ENCODE measurements at places on chromosomes 5 and 9.

DNA sequence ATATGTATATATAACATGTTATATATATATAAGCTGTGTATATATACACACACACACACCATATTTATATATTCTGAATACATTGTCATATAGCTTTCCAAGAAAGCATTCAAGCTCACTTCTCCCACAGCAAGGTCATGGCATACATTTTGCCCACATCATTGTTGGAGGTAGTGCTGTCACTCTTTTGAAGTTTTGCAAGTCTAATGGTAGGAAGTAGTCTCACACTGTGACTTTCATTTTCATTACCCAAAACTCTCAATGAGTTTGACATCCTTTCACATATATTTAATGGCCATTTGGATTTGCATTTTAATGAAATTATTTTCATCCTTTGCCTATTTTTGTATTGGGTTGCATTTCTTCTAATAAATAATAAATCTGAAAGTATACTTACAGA is 59.8 kb upstream of the COX7C start:
- no peak overlapping the region for H3K4me3 ChIP-seq
- H3K27ac ChIP-seq, result no peak overlapping the region
- no peak for DNase-seq
- H3K27me3 ChIP-seq, result peaks cover 20% of the 10 kb centered on the region
- no peaks in the 10 kb centered on the region for H3K4me1 ChIP-seq
- no peaks in the 10 kb centered on the region for H3K36me3 ChIP-seq

DNA sequence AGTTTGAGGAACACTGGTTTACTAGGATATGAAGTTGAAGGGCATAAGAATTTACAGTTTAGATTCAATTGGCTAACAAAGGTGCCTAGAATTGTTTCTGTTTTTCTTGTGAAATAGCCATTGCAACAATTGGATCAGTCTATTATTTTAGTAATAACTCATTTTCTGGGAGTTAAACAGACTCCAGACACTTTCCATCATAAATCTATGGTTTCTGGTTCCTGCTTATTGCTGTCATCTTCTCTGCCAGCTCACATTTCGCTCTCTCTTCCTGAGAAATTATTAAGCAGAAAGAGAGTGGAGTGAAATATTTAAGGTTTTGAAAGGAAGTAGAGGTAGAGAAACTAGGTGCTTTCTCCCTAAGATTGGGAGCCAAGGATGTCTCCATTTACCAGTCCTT is 165.1 kb upstream of the PRR16 start:
- H3K4me3 ChIP-seq, result no peak overlapping the region
- no peak for DNase-seq
- no peaks in the 10 kb centered on the region for H3K27me3 ChIP-seq
- H3K36me3 ChIP-seq, result no peaks in the 10 kb centered on the region
- no peak overlapping the region for H3K27ac ChIP-seq
- H3K4me1 ChIP-seq, result no peaks in the 10 kb centered on the region

- no peaks in the 10 kb centered on the region for H3K36me3 ChIP-seq
- no peak overlapping the region for H3K27ac ChIP-seq
- no peak for DNase-seq
- H3K4me3 ChIP-seq, result no peak overlapping the region
- H3K4me1 ChIP-seq, result no peaks in the 10 kb centered on the region
Observed at GRCh38 chr5:175351126-175351525, 92.9 kb downstream of the DRD1 start.

DNA sequence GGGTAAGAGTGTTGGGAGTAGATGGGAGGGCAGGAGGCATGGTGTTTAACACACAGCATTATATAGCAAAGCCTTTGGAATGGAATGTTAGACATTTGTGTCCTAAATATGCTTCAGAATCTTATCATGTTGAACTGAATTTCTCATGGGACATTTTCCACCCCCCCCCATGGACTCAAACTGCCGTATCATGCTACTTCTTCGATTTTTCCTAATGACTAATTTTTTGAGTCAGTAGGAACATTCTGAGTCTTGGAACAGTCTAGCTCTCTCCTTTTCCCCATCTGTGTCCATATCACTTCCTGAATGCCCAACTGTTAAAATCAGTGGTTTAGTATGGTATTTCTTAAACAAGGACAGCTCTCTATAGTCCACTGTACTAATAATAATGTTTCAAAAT is 380.6 kb downstream of the TLE4 start:
- no peak overlapping the region for H3K27ac ChIP-seq
- H3K4me3 ChIP-seq, result no peak overlapping the region
- peaks cover 6% of the 10 kb centered on the region for H3K27me3 ChIP-seq

- H3K27ac ChIP-seq, result no peak overlapping the region
- no peaks in the 10 kb centered on the region for H3K4me1 ChIP-seq
- peaks cover 1% of the 10 kb centered on the region for H3K36me3 ChIP-seq
- DNase-seq, result no peak
- H3K4me3 ChIP-seq, result no peak overlapping the region
Observed at GRCh38 chr5:2890011-2890410, 138.5 kb upstream of the IRX2 start.

- no peaks in the 10 kb centered on the region for H3K27me3 ChIP-seq
- DNase-seq, result no peak
- H3K27ac ChIP-seq, result no peak overlapping the region
- H3K4me1 ChIP-seq, result no peaks in the 10 kb centered on the region
- no peak overlapping the region for H3K4me3 ChIP-seq
Observed at GRCh38 chr9:125948887-125949596, 201.9 kb downstream of the PBX3 start.

GRCh38 chr9:128232528-128233428 is 29.6 kb downstream of the DNM1 start:
- H3K27me3 ChIP-seq, result peaks cover 17% of the 10 kb centered on the region
- H3K27ac ChIP-seq, result no peak overlapping the region
- no peaks in the 10 kb centered on the region for H3K36me3 ChIP-seq
- no peaks in the 10 kb centered on the region for H3K4me1 ChIP-seq
- no peak for DNase-seq

DNA sequence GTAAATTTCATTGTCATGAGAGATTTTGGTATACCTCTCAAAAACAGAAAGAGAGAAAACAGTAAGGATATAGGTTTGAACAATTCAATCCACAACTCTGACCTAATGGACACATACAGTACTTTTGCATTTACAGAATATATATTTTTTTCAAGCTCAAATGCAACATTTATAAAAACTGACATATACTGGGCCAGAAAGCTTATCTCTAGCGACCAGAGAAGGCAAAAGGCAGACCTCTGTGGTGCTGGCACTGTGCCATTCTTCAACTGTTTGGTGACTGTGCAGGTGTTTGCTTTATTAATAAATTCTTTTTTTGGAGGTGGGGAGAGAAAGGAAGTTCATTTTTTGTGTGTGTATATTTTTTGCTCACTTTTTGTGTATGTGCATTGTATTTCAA is 6.0 kb upstream of the PLAC8L1 start:
- peaks cover 15% of the 10 kb centered on the region for H3K36me3 ChIP-seq
- no peak overlapping the region for H3K27ac ChIP-seq
- H3K27me3 ChIP-seq, result no peaks in the 10 kb centered on the region
- H3K4me3 ChIP-seq, result no peak overlapping the region

GRCh38 chr5:14229734-14230133 is 86.6 kb downstream of the TRIO start:
- no peaks in the 10 kb centered on the region for H3K36me3 ChIP-seq
- peaks cover 8% of the 10 kb centered on the region for H3K27me3 ChIP-seq
- H3K4me3 ChIP-seq, result no peak overlapping the region

- H3K4me3 ChIP-seq, result no peak overlapping the region
- H3K27ac ChIP-seq, result no peak overlapping the region
- no peaks in the 10 kb centered on the region for H3K4me1 ChIP-seq
- H3K36me3 ChIP-seq, result no peaks in the 10 kb centered on the region
- H3K27me3 ChIP-seq, result peaks cover 71% of the 10 kb centered on the region
Observed at GRCh38 chr9:131116281-131117120, 8.9 kb upstream of the NUP214 start.

DNA sequence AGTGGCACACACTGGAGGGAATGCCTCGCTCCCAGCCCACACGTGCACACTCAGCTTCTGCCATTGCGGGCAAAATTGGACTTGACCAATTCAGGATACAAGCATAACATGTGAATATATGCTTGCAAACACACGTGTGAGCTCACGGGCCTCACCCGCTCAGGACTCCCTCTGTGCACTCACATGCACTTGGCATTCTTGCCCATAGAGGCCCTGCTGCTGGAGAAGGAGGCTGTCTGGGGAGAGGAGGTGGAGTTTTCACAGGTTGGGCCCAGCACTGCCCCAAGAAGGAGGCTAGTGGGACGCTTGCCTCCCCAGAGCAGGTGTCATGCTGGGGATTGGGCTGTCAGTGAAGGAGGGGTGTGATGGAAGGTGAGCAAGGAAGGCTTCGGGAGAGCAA is 1.7 kb downstream of the MYMK start:
- H3K36me3 ChIP-seq, result no peaks in the 10 kb centered on the region
- no peak for DNase-seq
- H3K27me3 ChIP-seq, result peaks cover 40% of the 10 kb centered on the region
- H3K4me1 ChIP-seq, result no peaks in the 10 kb centered on the region
- H3K4me3 ChIP-seq, result no peak overlapping the region
- no peak overlapping the region for H3K27ac ChIP-seq

GRCh38 chr5:176995896-176996767 is 10.4 kb downstream of the UIMC1 start:
- no peaks in the 10 kb centered on the region for H3K27me3 ChIP-seq
- no peak overlapping the region for H3K4me3 ChIP-seq
- no peak for DNase-seq
- peaks cover 33% of the 10 kb centered on the region for H3K4me1 ChIP-seq

- H3K27ac ChIP-seq, result no peak overlapping the region
- peaks cover 23% of the 10 kb centered on the region for H3K27me3 ChIP-seq
Observed at GRCh38 chr5:160129841-160130240, 10.6 kb upstream of the PWWP2A start.

- H3K36me3 ChIP-seq, result no peaks in the 10 kb centered on the region
- H3K27ac ChIP-seq, result no peak overlapping the region
- H3K4me1 ChIP-seq, result no peaks in the 10 kb centered on the region
- H3K4me3 ChIP-seq, result no peak overlapping the region
- peaks cover 37% of the 10 kb centered on the region for H3K27me3 ChIP-seq
Observed at GRCh38 chr5:113632996-113633395, 119.5 kb downstream of the YTHDC2 start.

DNA sequence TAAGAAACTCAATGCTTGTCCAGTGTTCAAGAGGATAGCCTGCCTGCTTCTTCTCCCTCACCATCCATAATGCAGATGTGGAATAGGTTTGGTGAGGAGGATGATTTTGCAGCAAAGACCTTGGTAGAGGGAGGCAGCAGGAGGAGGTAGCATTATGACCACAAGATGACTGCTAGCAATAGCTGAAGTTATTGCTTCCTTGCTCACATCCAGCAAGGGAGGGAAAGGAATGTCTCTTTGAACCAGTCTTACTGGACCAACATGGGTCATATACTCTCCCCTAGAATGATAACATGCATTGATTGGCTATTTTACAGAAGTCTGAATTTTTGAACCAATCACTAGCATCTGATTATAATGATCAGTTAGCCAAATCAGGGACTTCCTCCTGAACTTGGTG is 607.6 kb downstream of the EBF1 start:
- DNase-seq, result no peak
- no peak overlapping the region for H3K27ac ChIP-seq
- no peak overlapping the region for H3K4me3 ChIP-seq
- no peaks in the 10 kb centered on the region for H3K27me3 ChIP-seq
- H3K36me3 ChIP-seq, result no peaks in the 10 kb centered on the region

DNA sequence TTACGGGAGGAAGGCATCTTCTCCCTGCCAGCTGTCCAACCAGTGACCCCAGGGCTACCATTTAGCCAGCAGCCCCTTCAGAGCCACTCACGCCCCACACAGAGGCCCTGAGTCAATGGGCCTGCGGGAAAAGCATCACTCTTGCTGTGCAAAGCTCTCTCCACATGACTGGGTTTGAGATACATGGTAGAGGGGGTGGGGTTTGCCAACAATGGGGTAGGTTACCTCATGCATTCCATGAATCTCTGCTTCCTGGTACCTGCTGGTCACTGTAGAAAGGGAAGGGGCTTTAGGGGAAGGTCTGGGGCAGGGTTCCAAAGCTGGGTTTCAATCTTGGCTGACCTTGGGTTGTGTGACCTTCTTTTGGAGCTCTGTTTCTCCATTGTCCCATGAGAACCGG is 22.9 kb upstream of the TTLL11 start:
- H3K4me3 ChIP-seq, result no peak overlapping the region
- H3K36me3 ChIP-seq, result no peaks in the 10 kb centered on the region
- no peaks in the 10 kb centered on the region for H3K4me1 ChIP-seq
- no peak overlapping the region for H3K27ac ChIP-seq
- peaks cover 34% of the 10 kb centered on the region for H3K27me3 ChIP-seq

- H3K36me3 ChIP-seq, result peaks cover 3% of the 10 kb centered on the region
- H3K27me3 ChIP-seq, result no peaks in the 10 kb centered on the region
- DNase-seq, result no peak
Observed at GRCh38 chr9:114893221-114894010, 37.0 kb downstream of the TNFSF8 start.

GRCh38 chr5:66617226-66617861 is 21.2 kb downstream of the MAST4 start:
- no peak for DNase-seq
- H3K4me3 ChIP-seq, result no peak overlapping the region
- H3K4me1 ChIP-seq, result peaks cover 2% of the 10 kb centered on the region
- H3K27ac ChIP-seq, result no peak overlapping the region
- no peaks in the 10 kb centered on the region for H3K36me3 ChIP-seq
- peaks cover 17% of the 10 kb centered on the region for H3K27me3 ChIP-seq

DNA sequence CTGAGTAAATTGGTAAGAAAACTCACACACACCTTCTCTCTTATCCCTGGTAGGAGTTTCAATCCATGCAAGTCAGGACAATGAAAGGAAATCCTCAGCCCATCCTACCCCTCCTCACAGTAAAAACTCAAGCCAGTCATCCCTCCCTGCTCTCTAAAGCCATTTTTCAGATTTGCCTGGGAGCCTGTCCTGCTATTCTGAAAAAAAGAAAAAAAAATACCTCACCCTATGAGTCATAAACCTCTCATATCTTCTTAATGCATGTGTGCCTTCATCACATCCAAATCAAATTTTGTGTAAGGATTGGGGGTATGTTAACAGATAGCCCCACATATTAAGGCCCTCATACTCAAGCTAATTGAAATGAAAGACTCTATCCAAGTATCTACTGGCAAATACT is 14.1 kb downstream of the UGT3A2 start:
- no peak overlapping the region for H3K27ac ChIP-seq
- H3K36me3 ChIP-seq, result no peaks in the 10 kb centered on the region
- DNase-seq, result no peak
- H3K4me1 ChIP-seq, result no peaks in the 10 kb centered on the region
- peaks cover 10% of the 10 kb centered on the region for H3K27me3 ChIP-seq

DNA sequence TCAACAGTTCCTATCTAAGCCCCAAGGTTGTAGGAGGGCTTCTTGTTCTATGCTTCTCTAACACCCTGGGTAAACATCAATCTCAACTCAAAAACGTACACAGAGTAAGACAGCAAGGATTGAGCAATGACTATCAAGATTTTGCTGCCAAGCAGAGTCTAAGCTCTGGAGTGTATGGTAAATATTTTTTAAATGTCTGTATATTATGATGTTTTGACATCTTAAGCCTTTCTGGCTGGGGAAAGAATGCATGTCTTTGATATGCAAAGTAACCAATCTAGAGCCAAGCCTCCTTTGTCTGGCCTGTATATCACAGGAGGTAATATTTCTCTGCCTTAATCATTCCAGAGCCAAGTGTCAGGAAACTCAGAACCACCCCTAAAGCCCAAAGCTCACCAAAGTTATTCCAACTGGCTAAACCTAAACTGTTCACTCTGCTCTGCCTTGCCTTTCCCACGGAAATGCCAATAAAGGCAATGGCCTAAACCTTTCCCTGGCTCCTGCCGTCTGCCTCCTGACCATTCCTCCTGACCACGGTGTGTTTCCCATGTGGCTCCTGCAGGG is 45.2 kb downstream of the YIPF5 start:
- H3K27me3 ChIP-seq, result peaks cover 33% of the 10 kb centered on the region
- H3K27ac ChIP-seq, result no peak overlapping the region
